Activated CD4-positive, alpha-beta T cell treated with anti-CD3 and anti-CD28 coated beads, Interleukin-2, amount 50 U/mL, for 4 hours (primary cell): ENCODE measurements at places on chromosomes 5 and 9.

- no peak for DNase-seq
Observed at GRCh38 chr9:6628704-6629103, 16.8 kb downstream of the GLDC start.

GRCh38 chr5:79837761-79838551, 148.3 kb downstream of the CMYA5 start:
- DNase-seq, result no peak

DNA sequence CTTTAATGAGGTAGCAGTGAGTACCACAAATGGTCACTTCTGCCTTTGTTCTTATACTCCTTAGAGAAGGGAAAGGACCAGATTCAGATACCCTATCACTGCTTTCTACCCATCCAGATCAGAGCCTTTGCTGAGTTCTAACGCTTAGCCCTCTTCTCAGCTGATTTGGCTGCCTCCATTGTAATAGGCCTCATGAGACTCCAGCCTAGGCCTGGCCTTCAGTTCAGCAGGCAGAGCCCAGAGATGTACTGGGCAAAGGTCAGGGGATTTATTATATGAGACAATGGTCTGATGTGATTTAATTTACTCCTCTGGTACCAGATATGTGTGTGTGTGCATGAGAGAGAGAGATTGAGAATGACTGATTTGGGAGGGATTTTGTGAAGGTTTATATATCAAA, 124.7 kb downstream of the GHR start:
- no peak for DNase-seq

GRCh38 chr9:93278144-93278543, 94.2 kb downstream of the WNK2 start:
- DNase-seq, result no peak
